ENCODE measurements at places on chromosomes 4 and X.

- DNase-seq = no peak
Measured at GRCh38 chrX:82219129-82219528, 1017.2 kb downstream of the SH3BGRL start.

DNA sequence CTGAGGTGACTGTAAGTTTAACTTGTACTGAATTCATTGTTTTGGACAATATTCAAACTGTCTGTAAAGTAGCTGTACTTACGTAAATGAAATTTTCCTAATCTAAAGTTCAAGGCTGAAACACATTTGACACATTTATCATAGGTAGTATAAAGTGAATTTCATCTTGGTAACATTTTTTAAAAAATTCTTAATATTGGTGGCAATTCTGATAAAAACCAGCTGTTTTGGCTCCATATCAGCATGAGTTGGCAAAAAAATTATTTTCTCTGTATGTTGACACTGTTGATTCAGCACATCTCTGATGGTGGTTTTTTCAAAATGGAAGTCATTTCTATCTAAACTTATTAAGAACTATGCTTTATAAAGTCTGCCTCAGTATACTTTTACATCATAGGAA, 30.9 kb downstream of the CXorf58 start:
- DNase-seq = no peak

DNA sequence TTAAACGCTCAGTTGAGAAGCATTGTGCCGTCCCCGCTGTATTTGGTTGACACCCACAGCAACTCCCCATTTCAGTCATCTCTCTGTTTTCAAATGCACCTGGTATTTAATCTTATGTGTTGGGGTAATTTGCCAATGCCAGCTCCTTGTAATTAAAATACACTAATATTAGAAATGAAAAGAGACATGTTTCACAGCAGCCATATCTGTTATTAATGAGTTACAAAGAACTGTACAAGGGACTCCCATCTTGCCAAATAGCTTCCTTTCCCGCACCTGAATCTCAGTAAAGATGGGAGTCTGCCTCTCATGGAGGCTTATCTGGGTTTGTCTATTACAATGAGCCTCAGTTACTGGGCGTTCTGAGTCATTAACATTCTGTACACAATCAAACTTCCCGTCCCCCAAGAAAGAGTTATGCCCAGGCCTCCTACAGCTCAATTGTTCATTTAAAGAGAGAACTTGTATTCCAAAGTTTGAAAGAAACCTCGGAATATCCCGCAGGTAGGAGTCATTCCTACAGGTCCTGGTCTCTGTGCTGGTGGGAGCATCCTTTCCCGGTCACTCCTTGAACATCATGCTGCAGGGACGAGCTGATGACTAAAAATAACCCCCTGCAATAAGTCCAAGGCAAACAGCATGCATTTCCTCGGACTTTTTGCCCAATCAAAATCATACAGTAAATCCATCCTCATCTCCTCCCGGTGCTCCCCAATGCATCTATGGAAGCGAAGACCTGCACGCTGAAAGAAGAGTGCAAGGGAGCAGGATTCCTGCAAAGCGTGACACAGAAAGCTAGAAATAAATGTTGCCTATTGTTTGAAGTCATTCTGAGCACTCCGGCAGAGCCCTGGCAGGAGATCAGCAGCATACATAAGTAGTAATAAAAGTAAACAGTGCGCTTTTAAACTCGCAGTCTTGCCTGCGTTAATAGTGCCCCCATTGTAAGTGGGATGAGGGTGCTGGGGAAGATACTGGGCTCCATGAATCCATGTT, 926 bp downstream of the NDP start:
- DNase-seq = no peak

GRCh38 chrX:71867680-71868079, 43.0 kb upstream of the NHSL2 start:
- no peak for DNase-seq

- no peak for DNase-seq
Measured at GRCh38 chrX:65874110-65874509, 165.8 kb downstream of the VSIG4 start.

DNA sequence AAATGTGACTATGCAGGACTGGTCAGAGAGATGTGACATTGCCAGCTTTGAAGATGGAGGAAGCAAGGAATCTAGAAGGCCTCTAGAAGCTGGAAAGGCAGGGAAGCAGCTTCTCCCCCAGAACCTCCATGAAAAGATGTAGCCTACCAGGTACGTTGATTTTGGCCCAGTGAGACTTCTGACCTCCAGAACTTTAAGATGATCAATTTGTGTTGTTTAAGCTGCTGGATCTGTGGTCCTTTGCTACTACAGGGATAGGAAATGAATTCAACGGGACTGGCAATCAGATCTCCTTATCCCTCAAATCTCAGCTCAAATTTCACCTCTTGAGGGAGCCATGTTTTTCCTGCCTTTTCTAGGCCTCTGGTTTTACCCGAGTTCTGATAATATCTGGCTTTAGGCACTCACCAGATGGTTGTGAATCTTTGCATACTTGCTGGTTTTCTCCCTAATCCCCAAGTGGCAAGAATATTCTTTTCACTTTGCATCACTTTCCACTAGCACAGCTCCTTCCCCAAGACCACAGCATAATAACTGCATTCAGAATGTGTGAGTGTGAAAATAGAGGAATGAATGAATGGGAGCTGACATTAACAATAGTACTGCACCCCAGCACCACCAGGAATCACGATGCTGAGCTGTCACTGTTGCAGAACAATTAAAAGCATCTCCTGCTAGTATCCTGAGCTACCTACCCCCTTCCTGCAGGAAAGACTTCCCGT, 25.5 kb upstream of the TMSB4X start:
- DNase-seq = no peak

DNA sequence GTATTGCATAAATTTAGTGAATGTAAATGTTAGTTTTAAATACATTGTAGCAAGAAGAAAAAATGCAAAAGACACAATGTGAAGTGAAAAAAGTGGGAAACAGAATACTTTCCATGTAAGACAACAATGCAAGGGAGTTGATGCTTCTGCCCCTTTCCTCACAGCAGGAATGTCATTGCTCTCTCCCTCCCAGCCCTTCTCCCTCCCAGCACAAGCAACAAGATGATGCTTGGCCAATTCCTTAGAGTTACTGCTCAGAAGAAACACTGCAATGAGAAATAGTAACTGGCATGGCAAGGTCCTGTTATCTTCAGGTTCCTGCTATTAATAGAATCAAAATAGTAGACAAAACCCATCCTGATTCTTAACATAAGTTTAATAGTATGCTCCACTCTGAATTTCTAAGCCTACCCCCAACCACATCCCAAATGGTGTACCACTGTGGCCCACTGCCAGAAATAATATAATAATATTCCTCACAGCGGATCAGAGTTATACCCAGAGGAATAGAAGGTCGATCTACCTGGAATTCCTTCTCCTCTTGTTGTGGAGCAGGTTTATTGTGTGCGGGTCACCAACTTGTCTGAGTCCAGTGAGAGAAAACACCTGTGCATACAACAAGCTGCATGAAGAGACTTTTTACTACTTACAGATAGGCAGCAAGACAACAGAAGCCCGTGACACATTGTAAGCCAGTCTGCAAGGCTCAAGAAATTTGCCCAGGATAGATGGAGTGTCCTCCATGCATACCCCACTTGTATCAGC, 69.8 kb upstream of the SLC7A11 start:
- no peak for DNase-seq

DNA sequence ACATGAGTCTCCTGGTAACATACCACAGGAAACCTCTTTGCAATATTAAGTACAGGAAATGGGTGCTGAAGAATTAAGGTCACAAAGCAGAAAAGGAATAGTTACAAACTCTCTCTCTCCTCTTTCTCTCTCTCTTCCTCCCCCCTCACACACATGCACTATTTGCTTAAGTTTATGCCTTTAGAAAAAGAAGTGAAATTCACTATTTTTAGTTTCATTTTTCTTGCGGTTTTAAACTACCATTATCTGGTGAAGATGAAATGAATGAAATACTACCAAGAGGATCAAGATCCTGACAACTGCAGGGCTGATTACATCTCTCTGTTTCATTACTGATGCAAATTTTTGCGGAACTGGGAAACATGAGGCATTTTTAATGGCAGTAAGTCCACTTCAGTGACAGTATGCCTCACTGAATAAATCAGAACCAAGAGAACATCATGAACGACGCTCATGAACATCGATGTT, 64.3 kb upstream of the FTHL17 start:
- DNase-seq = no peak

- no peak for DNase-seq
Measured at GRCh38 chr4:82773057-82773456, 25.5 kb downstream of the SCD5 start.

- no peak for DNase-seq
Measured at GRCh38 chrX:40258909-40259308, 161.2 kb upstream of the BCOR start.

- DNase-seq = no peak
Measured at GRCh38 chr4:150242820-150243458, 164.7 kb downstream of the DCLK2 start.

DNA sequence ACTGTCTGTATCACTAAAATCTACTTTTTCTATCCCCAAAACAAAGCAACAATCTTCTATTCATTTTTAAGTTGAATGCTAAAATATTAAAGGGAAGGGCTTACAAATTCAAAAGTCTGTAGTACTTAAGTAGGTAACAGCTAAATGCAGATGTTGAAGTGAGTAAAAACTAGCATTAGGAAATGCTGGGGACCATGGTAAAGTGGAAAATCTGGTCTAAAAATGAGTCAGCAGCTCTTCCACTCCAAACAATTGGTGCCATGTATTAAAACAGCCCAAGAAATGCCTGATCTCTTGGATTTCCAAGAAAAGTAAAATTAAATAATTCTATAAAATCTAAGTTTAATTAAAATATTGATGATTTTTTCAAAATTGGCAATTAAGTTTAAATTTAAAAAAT, 73.3 kb upstream of the PPP3CA start:
- DNase-seq = no peak

GRCh38 chr4:81814987-81815541, 343.4 kb upstream of the RASGEF1B start:
- DNase-seq = no peak

- no peak for DNase-seq
Measured at GRCh38 chrX:116781926-116782325, 319.1 kb upstream of the CT83 start.

- DNase-seq = no peak
Measured at GRCh38 chr4:97493815-97494518, 649.3 kb downstream of the STPG2 start.

DNA sequence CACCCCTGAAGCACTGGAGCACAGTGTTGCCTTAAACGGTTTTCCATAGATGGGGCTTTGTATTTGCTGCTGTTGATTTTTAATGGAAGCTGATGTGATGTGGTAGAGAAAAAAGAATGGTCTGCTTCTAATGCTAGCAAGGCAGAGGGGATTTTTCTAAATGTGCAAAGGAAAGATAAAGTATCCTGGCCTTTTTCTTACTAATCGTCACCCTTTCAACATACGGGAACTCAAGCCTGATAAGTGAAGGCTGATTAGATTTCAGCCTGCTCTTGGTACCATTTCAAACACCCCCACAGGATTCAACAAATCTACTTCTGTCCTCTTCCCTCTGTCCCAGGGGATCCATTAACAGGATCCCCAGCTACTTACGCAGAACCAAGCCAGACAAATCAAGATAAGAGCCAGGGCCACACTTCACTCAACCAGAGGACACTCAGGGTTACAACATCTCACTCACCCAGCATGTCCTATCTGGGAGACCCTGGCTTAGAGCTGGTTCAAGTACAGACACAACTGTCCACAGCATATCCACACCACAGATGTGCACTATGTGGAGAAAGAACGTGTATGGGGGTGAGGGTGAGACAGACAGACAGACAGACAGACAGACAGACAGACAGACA, 180.0 kb downstream of the SH3KBP1 start:
- DNase-seq = no peak

DNA sequence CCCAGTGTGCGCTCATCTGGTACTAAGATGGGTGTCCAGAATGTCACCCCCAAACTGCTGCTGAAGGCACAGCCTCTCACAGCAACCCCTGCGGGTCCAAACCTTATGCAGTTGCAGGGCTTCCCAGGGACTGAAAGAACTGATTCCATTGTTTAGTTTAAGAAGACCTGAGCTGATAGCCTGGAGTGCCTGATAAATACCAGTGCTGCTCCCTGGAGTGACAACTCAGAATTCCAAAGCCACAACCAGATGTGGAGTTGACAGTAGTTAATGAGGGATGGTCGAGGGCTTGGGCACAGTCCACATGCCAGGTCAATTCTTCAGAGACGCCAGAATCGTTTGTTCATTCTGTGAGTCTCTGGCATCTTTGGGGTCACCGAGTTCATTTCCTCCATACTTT, 71.2 kb downstream of the LNX1 start:
- no peak for DNase-seq

DNA sequence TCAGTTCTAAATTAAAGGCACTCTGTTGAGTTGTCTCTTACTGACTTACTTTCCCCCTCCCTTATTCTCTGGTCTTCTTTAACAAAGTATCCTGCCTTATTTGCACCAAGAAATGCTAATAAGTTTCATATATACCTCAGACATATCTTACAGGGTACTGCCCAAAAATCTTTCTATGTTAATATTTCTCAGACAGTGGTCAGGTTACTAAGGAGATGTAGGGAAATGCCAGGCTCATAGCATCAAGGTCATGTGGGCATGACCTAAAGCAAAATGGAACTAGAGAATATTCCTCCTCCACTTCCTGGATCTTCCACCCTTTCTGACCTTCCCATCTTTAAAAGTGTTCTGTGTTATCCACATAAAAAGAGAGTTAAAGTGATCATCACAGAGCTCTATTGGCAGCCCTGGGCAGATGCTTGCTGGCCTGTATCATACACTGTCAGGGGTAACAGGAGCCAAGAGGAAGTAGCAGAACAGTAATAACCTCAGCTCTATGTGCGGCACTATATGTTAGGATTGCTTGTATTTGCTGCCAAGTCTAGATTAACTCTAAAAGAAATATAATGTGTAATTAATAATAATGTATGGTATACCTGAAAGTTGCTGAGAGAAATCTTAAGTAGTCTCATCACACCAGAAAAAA, 74.3 kb downstream of the IQCM start:
- no peak for DNase-seq

DNA sequence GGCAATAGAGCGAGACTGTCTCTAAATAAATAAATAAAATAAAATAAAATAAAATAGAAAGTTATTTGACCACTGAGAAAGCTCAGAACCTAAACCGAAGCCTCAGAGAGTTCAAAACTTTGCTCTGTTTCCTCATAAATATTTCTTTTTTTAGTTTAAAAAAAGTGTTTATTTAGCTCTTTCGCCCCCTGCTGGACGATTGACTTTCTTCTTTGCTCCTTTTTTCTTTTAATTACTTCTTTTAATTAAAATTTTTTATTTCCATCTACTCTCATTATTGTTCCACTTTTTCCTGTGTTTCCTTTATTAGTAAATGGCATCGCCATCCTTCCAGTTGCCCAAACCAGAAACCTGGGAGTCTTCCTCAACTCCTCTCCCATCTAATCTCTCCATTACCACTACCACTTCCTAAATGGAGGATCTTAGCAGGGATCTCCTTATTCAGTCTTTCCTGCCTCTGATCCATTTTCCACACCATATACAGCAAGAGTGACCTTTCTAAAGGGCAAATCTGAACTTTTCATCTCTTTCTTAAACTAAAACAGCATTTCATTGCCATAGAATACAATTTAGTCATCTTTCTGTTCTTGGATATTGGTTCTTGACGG, 728 bp upstream of the IL13RA2 start:
- DNase-seq = no peak

- DNase-seq = no peak
Measured at GRCh38 chr4:1002131-1002630, 9.0 kb upstream of the SLC26A1 start.
